ENCODE measurements at places on chromosomes 4 and X.

GRCh38 chr4:1172228-1172851 lies at the start of gene SPON2:
TSS of gene SPON2 (minus strand) at chr4:1172583.
- DNase-seq: no peak

DNA sequence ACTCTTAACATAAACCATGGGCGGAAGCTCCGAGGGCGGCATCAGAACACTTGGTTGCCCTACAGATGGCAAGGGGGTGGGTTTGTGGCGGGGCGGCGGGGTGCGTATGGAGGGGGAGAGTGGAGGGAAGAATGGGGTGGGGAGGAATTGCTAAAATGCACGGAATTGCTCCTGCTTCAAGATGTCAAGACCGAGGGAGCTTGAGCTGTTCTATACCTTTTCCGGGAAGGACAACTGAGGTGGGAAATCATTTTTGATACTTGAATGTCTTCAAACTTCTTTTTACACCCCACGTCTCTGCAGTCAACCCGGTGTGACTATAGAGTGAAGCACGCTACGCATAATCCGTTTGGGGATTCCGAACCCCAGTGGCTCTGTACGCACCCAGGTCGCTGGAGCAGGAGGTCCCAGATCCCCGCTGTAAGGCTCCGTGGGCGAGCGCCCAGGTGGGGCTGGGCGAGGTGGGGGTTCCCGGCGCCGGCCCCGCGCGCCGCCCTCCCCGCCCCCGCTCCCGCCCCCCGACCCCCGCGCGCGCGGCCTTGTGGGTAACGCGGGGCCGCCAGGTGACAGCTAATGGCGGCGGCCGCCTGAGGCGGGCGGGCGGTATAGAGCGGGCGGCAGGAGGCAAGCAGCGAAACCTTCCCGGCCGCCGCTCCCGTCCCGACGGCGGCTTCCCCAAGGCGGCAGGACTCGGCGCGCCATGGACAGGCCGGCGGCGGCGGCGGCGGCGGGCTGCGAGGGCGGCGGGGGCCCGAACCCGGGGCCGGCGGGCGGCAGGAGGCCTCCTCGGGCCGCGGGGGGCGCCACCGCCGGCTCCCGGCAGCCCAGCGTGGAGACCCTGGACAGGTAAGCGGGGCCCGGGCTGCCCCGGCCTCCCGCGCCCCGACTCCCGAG lies at the start of gene MTMR1:
Gene MTMR1, plus strand, starts transcription at position 566 of the 894 bp plus-strand sequence. Its CDS starts 135 bp downstream, at position 701.
- DNase-seq: peak; percentile 49

GRCh38 chr4:95255396-95256107 lies 293.2 kb downstream of the UNC5C start:
- DNase-seq: no peak

DNA sequence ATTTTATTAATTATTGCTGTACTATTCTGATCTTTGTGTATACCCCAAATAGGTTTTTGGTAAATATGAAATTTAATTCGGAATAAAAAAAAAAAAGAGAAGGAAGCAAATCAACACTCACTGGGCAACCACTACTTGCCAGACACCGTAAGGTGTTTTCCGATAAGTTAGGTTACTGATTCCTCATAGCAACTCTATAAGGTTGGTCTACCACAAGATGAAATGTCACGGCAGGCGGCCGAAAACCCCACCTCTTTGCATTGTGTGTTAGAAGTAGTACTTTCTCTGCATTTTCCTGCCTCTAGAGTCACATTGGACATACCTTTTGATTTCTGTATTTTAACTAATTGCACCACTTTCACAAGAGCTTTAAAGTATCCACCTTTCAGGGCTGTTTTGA lies 44.5 kb upstream of the RASGEF1B start:
- no peak for DNase-seq

DNA sequence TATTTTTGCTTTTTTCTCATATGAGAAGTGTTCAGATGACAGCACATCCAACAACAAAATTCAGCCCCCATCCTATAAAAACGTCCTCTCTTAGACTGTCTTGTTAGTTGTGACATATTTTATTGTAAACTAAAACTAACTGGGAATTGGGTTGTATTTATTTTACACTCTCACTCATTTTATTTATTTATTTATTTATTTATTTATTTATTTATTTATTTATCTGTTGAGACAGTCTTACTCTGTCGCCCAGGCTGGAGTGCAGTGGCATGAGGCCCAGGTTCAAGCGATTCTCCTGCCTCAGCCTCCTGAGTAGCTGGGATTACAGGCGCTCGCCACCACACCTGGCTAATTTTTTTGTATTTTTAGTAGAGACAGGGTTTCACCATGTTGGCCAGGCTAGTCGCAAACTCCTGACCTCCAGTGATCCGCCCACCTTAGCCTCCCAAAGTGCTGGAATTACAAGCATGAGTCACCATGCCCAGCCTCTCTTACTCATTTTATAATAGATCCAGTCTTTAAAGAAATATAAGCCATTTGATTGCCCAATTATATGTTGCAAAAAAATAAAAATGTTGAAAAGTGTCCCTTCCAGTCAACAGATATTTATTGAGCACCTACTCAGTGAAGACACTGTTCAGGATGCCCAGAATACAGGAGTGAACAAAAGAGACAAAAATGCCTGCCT lies 44.6 kb downstream of the PALLD start:
- no peak for DNase-seq

DNA sequence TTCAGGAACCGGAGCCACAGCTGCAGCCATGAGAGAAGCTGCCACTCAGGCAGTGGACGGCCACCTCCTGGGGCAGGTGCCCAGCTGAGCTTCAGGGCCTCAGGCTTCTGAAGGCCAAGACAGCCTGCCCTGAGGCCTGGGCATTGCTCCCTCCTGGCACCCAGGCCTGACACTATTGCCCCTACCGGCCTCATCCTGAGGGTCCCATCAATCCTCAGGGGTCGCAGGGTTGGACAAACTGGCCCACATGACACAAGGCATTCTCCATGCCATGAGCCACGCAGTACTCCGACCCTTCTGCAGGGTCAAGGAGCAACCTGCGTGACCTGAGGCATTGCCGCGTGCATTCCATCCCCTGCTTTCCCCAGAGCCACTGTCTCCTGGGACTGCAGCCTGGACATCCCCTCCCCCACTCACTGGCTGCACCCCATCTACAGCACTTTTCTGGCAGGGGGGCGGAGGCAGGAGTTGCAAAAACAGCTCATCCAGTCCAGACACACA lies 3.0 kb upstream of the ZFP92 start:
- DNase-seq: no peak

- no peak for DNase-seq
Observed at GRCh38 chrX:66625525-66625924, 13.4 kb downstream of the EDA2R start.

DNA sequence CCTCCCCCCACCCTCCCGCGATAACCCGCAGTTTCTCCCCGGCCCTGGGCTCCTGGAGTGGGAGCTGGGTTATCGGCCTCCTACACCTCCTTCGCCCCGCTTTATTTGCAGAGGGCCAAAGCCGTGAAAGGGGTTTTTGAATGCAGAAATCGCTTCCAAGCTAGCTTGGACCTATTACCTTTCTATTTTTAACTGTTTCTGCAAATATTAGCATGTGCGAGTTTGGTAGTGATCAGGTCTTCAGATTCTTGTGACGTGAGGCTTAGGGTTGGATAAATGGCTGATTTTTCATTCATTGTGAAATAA lies 1.3 kb downstream of the USP9X start:
- DNase-seq: no peak

DNA sequence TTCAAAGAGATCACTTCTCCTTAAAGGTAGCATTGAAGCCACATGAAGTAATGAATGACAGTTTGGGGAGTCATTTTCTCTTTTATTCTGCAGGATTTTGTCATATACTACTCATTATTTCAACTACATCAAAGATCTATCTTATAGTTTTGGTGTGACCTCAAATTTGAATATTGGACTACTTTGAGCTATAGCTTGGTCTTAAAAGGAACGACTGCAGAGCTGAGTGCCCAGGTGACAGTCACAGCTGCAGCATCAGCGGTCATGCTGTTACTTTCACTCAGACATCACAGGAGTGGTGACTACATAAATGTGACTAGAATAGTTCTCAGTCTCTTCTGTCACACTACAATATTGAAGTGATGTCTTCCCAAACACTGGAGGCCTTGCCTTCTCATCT lies 10.7 kb upstream of the SPCS3 start:
- DNase-seq: no peak

DNA sequence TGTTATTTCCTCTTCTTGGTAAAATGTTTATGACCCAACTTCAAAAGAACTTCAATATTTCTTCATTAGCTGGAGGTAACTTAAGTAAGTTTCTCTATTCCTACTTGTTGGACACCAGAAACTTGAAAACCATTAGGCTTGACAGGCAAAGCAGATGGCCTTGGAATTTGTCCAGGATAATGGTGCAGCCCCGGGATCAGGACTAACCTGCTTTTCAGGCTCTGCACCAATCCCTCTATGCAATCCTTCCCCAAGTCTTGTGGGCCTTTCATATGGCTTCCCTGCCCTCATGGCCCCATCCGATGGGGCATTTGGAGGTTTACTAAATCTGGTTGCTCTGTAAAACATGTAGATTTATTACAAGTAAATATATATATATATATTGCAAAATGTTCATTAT lies 68.5 kb downstream of the SPINK2 start:
- no peak for DNase-seq

GRCh38 chrX:148290041-148290440 lies 210.4 kb upstream of the AFF2 start:
- DNase-seq: no peak

DNA sequence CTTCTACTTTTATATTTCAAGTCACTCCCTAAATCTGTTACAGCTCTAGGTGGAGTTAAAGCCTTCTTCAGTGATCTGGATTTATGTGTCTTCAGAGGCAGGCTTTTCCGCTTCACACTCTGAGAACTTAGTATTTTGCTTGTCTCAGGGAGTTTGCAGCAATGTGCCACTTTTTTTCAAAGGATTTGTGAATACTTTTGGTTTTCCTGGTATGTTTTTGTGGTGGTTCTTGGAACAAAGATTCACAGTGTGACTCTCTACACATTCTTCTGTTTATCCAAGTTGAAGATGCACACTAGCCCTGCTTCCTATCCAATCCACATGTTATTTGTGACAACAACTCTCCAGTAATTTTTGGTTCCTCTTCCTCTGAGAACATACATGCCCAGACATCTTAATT lies 1253.7 kb downstream of the TECRL start:
- DNase-seq: no peak

DNA sequence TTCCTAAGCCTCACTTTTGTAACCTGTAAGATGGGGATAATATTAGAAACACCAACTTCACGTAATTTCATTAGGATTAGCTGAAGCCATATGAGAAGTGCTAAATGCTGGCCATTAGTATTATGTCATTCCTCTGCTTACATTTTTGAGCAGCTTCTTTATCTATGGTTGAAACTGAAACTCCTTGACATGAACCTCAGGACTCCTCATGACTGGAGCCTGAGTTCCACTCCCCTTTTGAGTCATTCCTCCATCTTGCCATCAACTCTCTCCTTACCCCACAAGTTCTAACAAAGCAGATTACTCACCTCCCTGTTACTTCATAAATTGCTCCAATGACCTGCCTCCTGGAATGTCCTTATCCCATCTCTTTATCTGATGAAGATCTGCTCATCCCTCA lies 123.2 kb upstream of the KCNIP4 start:
- DNase-seq: no peak

DNA sequence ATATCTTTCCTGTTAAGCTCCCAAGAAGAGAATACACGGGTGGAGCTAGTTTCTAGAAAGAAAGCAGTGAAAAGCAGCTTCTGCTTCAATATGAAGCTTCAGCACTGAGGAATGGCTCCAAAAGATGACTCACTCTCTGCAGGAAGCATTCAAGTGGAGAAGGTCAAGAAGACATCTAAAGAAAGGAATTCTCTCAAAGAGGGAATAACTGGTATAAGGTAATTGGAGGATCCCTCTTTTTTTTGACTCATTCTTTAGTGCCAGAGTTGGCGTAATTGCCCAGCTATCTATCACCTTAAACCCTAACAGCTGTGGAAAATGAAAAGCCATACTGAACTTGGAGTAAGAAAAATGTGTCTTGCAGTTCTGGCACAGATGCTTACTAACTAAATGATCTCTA lies 3.5 kb downstream of the EDA2R start:
- DNase-seq: no peak

GRCh38 chr4:146462251-146462650 lies 59.5 kb downstream of the SLC10A7 start:
- DNase-seq: no peak

DNA sequence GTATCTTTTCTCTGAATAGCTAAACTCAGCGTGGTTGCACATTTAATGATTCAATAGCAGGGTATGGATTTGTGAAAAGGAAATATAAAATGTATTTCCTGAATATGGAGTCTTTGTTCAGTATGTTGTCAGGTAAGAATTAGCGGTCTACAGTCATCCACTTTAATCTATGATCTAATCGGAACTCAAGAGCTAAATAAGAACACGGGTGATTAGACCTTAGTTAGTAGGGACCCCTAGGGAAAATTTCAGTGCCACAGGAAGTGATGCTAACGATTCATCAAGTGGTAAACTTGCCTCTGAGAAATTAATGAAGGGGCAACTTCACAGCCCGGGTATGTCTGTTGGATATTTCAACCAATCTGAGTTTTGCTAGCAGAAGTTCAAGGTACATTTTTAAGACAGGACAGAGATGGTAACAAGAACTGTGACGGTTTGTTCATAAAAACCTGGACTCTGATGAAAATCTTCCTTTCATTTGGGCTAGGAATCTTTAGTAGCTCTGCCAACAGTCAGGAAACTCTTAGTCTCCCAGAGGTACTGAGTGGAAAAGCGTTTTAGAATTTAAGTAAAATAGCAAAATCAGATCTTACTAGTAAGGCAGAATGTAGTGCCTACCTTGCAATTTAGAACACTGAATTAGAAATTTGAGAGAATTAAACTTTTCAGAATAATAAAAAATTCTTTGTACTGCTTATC lies 47.1 kb downstream of the PCDH7 start:
- DNase-seq: no peak

DNA sequence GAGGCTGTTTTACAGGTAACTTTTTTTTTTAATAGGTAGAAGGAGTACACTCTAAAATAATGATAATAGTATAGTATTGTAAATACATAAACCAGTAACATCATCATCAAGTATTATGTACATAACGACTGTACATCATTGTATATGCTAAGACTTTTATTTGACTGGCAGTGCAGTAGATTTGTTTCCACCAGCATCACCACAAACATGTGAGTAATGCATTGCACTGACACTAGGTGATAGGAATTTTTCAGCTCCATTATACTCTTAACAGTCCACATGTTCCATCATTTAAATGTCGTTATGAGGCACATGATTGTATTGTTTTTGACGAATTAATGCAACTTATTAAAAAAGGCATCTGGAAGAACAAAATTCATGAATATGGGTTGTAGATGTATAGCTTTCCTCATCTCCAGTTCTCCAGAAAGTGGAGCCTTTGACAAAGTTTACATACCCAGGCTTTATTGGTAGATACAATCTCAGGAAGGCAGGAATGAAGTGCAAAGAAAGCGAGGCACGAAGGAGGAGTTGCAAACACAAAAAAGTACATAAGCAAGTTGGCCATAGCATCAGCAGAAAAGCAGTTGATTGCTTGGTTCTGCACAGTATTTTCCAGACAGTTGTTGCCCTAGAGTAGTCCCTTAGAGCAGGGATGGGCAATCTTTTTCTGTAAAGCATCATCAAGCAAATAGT lies 336.9 kb upstream of the NR3C2 start:
- DNase-seq: no peak

GRCh38 chrX:120446498-120446897 lies 22.6 kb downstream of the LAMP2 start:
- DNase-seq: no peak

All from activated effector memory CD4-positive, alpha-beta T cell treated with Interleukin-2 at 50 U/mL for 16 hours (primary cell).